ENCODE measurements at places on chromosomes 6 and 20.

GRCh38 chr20:7866285-7866684 lies 74.0 kb downstream of the HAO1 start:
- no peak for DNase-seq

GRCh38 chr20:17969278-17969883 lies 563 bp downstream of the MGME1 start:
- DNase-seq = no peak

GRCh38 chr20:31838646-31839292 lies 6.6 kb downstream of the FOXS1 start:
- no peak for DNase-seq

DNA sequence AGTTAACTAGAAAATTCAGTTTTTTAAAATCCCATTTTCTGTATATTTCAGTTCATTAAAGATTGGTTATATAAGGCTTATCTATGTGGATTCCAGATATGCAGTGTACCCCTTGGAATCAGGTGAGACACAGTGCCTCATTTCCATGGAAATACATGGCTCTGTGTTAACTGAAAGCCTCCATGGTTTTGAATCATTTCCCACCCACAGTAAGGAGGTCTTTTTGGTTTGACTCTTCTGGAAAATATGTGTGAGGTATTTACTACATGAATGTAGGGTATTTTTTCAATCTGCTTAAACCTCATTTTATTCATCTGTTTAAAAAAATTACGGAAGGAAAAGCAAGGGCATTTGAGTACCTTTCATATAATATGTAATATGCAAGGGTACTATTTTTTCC lies 25.5 kb downstream of the RNF144B start:
- no peak for DNase-seq

DNA sequence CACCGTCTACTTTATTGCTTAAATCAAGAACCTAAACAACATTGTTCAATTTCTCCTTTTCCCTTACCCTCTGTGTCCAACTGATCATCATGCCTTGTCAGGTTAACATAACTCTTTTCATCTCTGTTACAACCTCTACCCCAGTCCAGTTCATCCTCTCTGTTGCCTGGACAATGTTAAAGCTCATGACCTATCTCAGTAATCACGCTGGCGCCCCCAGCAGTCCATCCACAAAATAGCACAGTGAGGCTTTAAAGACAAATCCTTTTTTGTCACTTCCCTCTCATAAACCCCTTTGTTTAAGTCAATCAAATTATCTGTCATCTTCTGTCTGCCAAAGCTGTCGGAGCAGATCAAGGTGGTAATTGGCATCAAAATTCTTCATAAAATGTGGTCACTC lies 140.1 kb downstream of the QKI start:
- no peak for DNase-seq

- no peak for DNase-seq
Measured at GRCh38 chr6:167577891-167578361, 248.8 kb upstream of the AFDN start.

DNA sequence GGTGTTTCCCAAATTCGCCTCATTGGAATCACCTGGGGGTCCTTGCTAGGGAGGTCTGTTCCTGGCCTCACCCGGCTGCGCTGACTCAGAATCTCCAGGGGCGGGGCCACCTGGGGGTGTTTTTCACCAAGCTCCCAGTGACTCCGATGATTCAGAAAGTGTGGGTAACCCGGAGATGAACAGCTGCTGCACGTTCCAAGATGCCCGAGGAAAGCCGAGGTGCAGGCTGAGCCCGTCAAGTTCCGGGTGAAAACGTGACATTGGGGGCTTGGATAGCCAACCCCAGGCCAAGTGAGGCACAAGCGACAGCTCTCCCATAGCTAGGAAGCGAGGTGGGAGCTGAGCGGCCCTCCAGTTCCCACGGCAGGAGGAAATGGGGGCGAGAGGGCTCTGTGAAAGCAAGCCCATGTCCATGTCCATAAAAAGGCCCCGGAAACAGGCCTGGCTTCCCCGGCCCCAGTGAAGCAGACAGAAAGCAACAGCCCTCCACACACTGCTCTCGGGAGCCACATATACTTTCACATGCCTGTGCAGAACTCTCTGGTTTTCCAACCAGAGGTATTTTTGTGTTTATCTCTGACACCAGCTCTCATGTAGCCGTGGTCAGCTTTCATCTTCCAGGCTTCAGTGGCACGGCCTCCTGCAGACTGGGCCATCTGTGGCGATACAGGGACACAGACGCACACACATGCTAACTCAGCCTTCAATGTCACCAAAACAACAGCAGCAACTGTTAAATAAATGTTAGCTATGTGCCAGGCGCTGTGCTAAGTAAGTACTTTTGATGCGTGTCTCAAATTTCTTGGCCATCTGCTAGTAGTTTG lies 90.7 kb upstream of the CCDC28A start:
- DNase-seq = peak; percentile 3

DNA sequence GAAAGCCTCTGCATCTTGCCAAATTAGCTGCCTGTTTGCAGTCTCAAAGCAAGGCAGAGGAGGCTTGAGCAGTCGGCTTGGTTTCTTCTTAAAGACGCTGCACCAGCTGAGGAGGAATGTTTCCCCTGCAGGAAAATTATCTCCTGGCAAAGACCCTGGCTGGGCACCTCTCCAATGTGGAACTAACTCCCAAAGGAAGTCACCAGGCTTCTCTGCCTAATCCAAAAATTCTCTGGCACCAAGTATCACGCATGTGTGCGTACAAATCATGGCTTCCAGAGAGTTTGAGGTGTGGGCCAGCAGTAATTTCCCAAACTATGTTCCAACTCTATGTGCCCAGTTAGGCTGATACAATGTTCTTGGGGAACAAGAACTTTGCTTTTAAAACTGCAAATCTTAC lies 176.2 kb downstream of the KIF16B start:
- DNase-seq = no peak

DNA sequence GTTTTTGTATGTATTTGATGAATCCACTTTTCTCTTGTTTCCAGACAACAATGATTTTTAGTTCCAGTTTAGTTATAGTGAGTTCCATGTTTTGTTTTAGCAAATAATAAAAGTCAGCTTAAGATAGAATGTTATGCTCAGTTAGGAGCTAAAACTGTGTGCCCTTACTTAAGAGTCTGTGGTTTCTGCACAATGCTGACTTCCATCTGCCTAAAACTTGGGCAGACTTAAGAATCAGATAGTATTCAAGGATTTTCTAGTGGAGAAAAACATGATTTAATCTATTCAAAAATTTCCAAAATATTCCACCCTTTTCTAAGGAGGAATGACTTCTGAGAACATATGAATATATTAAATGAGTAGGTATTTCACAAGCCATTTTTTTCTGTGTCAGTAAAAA lies 32.8 kb downstream of the LAMA4 start:
- no peak for DNase-seq

- no peak for DNase-seq
Measured at GRCh38 chr20:44582311-44583025, at the start of gene PKIG. Gene PKIG (plus strand): TSS chr20:44582579. CDS start chr20:44614557, 31,978 bp downstream.

- no peak for DNase-seq
Measured at GRCh38 chr6:19660123-19660910, 176.9 kb upstream of the ID4 start.

DNA sequence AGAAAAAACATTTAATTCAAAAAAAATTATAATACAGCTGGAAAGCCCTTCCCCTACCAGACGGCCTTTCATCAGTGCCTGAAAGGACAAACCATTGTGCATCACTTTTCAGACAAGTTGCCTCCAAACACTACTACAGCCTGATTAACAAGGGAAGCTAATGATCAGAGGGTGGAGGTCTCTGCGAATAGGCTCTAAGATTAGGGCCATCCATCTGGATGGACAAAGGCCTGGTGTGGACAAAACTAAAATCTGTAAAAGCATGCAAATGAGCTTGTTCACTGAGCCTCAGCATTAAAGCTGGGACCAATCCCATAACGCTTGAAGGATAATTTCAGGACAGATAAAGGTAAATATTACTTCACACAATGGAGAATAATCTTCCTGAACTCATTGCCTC lies 228.7 kb upstream of the PLN start:
- DNase-seq = no peak

- DNase-seq = no peak
Measured at GRCh38 chr6:100370265-100370664, 94.5 kb downstream of the SIM1 start.

DNA sequence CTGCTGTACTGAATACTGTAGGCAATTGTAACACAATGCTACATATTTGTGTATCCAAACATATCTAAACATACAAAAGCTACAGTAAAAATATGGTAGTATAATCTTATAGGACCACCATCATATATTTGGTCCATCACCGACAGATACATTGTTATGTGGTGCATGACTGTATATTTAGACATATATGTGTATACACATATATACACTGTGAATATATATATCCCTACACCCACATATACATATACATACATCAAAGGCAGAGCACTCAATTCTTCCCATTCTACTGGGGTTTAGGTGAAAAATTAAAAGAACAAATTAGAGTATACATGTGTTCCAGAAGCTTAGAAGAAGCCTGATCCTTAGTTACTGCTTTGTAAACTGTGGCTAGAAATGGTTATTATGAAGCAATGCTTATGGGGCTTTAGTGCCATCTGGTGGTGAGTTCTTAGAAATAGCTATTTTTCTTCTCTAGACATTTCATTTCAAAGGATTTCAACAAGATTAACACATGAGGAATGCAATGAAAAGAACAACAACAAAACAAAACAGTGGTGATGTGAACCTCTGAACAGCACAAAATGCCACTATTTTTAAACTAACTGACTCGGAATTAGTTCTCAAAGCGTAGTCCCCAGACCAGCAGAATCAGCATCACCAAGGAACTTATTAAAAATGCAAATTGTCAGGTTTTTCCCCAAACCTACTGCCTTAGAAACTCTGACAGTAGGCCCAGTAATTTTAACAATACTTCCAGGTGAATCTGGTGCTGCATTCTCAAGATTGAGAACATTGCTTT lies 38.0 kb downstream of the PKHD1 start:
- DNase-seq = no peak

- DNase-seq = no peak
Measured at GRCh38 chr6:31710523-31711219, 4.0 kb downstream of the LY6G6F start.

DNA sequence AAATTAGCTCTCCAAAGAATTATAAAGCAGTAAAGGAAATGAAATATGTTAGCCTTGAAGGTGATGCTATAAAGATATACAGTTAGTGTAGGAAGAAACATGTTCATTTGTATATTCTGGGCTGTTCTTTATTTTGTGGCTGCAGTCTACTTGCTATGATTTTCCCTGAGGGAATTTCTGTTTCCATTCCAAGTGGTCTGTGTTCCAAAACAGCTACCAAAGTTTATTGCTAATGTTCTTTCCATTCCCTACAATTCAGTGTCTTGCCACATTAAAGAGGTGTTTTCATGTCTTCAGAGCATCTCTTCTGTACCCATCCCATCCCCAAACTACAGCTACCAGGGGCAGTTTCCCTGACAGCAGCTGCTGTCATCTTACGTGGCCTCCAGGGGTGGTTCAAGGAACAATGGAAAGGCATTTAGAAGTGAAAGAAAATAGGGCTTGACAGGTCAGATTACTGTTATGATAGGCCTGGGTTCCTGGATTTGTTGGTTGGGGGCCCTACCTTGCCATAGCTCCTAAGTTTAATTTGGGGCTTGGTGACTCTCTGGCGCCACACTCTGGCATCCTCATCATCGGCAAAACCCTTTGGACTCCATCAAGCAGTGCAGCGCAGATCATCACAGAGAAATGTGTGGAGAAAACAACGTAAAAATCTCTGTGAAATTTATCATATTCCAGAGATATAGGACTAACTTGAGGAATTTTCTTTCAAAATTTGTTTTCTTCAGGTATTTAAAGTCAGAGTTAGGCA lies 33.8 kb upstream of the AIG1 start:
- DNase-seq = no peak

Data from cerebellar nuclear complex (tissue), 1 donor.